ENCODE measurements at places on chromosomes 4 and X. TPM values are rescaled to one million over a fixed set of nuclear protein-coding genes. Genes with fewer than 3 reads are reported as not detected.

USP26 gene
- not detected for total RNA-seq

TMEM255A gene
- total RNA-seq: 3.3 TPM

ALB gene
- 17.7 TPM for total RNA-seq

GAGE12J gene
- total RNA-seq: not detected

DNA sequence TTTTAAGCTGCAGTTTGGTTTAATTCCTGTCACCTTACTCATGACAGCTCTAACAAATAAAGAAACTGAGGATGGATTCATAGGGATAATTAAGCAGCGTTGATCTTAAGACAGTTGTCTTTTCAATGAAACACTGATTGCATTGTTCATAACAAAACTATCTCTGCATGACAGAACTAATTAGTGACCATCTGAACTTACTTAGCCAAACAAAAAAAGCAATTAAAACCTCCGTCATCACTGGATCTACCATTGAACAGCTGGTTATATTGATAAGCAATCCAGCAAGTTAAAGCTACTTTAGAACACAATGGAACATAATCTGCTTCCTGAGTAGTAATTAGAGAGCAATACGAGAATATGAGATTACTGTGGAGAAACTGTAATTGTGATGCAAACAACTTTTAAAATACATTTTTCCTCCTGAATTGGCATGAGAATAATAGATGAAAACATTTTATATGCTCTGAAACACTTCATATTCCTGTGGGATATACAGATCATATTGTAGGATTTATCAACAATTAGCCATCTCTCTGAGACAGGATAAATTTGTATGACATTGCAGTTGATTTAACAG is 2576.8 kb downstream of the PCDH7 start:
- H3K4me1 ChIP-seq: no peaks in the 10 kb centered on the region
- H3K27me3 ChIP-seq: no peaks in the 10 kb centered on the region
- H3K36me3 ChIP-seq: no peaks in the 10 kb centered on the region
- H3K4me3 ChIP-seq: no peak overlapping the region
- no peak for DNase-seq
- no peak overlapping the region for H3K27ac ChIP-seq

- no peak overlapping the region for H3K27ac ChIP-seq
- no peaks in the 10 kb centered on the region for H3K4me1 ChIP-seq
- H3K4me3 ChIP-seq: no peak overlapping the region
- H3K27me3 ChIP-seq: no peaks in the 10 kb centered on the region
Observed at GRCh38 chrX:15797707-15798106, 7.4 kb downstream of the ZRSR2 start.

DNA sequence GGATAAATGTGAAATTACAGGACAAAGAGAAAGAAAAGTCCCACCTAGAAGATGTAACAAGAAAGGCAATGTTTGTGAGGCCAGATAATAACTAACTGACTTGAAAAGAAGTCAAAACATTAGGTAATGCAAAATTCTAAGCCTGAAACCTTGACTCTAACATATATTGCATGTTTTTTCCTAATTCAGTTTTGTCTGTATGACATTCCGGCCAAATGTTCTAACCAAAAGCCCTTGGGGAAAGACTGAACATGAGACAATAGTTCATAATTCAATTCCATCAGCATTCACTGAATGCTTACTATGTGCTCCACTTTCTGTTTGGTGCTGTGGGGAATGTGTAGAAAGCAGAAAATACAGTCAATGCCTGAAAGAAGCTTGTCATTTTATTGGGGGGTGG is 84.8 kb upstream of the PLAC1 start:
- peak; percentile 95 for DNase-seq
- peaks cover 9% of the 10 kb centered on the region for H3K27me3 ChIP-seq
- H3K4me1 ChIP-seq: peaks cover 33% of the 10 kb centered on the region
- H3K27ac ChIP-seq: peak overlapping the region; percentile 92
- H3K4me3 ChIP-seq: no peak overlapping the region

DNA sequence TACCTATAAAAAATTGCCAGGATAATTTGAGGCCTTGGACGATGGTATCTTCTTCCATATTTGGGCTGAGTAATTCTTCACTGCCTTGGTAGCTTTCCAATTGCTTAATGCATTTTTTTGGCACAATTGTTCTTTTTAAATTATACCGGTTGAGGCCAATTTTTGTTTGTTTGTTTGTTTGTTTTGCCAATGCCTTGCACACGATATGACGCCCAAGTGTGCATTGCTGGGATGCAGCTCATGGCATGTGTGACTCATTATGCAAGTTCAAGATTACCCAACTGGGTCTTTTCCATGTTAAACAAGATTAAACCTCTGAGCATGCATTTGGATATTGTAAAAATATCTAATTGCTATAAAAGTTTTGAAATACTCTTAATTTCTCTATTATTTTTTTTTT is 71.1 kb upstream of the KCNIP4 start:
- H3K27me3 ChIP-seq: no peaks in the 10 kb centered on the region
- no peaks in the 10 kb centered on the region for H3K36me3 ChIP-seq
- no peak for DNase-seq
- no peaks in the 10 kb centered on the region for H3K4me1 ChIP-seq
- H3K27ac ChIP-seq: no peak overlapping the region

DNA sequence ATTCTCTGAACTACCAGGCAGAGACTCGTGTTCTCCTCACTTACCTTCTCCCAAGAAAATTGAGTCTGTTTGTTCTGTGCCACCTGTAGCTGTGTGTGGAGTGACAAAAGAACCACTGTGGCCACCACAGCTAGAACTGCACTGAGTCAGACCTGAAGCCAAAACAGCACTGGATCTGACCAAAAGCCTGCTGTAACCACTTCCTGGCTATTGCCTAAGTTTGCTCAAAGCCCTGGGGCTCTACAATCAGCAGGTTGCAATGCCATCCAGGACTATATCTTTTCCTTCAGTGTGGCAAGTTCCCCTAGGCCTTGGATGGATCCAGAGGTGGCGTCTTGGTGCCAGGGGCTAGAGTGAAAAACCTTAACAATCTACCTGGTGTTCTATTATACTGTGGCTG is 449.1 kb downstream of the FAM133A start:
- H3K36me3 ChIP-seq: no peaks in the 10 kb centered on the region
- no peak for DNase-seq
- no peak overlapping the region for H3K27ac ChIP-seq
- H3K27me3 ChIP-seq: peaks cover 9% of the 10 kb centered on the region

DNA sequence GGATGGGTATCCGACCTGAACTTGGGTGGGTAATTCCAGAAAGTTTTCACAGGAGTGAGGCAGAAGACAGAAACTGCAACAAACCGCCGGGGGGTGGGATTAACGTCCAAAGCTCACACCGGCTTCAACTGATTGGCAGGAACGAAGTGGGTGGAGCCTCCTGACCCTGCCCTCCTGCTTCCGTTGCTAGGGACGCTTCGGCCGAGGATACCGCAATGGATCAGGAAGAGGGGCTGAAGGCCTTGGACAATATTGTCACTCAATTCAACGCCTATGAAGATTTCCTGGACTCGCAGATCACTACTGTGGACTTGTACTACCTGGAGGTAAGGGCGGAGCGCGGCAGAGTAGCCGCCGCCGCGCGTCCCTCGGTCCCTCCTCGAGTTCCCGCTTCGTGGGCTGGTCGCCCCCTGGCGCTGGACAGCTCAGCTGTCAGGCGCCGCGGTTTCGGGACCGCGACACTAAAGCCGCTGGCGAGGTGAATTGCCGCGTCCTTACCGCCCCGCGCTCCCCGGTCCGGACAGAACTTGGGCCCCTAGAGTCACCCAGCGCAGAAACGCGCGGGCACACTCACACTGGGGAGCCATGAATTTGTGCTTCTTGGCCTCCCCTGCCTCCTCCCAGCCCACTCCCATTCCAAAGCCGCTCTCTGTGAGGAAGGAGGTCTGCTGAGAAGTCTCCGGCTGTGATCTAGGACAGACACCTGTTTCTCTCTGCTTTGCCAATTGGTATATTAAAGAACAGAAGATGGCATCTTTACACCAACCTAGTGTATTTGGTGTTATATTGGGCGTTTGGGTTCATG is at the start of gene CFAP299:
Gene CFAP299 (plus strand): TSS at position 177 of the 805 bp plus-strand sequence.
- peak; percentile 92 for DNase-seq
- peaks cover 5% of the 10 kb centered on the region for H3K4me1 ChIP-seq
- H3K27ac ChIP-seq: no peak within 1 kb of the TSS
- H3K4me3 ChIP-seq: peak within 1 kb of the TSS; percentile 59

DNA sequence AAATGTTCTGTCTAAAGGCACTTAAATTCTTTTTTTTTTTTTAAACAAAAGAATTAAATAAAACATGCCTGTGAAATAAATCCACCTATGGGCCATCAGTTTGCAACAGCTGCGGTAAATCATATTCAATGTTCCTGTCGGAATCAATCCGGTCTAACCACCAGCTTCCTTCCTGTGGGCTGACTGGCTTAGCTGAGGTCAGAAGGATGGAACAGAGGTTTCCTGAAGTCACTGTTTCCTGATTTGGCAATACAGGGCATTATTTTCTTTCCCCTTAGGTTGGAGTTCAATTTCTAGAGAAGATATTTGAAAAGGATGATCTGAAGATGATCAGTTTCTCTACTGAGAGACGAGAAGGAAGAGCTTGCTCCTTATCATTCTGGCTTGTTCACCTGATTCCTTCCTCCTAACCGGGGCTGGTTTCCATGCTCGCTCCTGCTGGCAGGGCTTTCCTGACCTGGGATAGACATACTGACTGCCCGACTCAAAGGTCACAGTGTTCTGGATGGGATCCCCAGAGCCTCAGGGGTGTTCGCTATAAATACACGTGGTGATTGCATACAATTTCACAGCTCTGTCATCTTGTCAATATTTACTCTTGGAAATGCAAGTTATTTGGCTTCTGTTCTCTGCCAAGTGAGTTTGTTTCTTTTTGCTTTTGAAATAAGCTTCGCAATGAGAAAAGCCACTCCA is 21.7 kb downstream of the PDLIM3 start:
- DNase-seq: peak; percentile 41
- H3K27me3 ChIP-seq: no peaks in the 10 kb centered on the region
- peak overlapping the region; percentile 2 for H3K27ac ChIP-seq

GRCh38 chr4:183321516-183321915 is 710 bp downstream of the CLDN24 start:
- no peak overlapping the region for H3K4me3 ChIP-seq
- no peaks in the 10 kb centered on the region for H3K27me3 ChIP-seq
- no peaks in the 10 kb centered on the region for H3K4me1 ChIP-seq
- peaks cover 3% of the 10 kb centered on the region for H3K36me3 ChIP-seq
- no peak for DNase-seq
- H3K27ac ChIP-seq: no peak overlapping the region

- no peak overlapping the region for H3K27ac ChIP-seq
- H3K36me3 ChIP-seq: no peaks in the 10 kb centered on the region
- no peak overlapping the region for H3K4me3 ChIP-seq
- peaks cover 5% of the 10 kb centered on the region for H3K4me1 ChIP-seq
- H3K27me3 ChIP-seq: peaks cover 21% of the 10 kb centered on the region
Observed at GRCh38 chrX:136158685-136159084, 11.4 kb downstream of the FHL1 start.

GRCh38 chr4:184825141-184825895 is 450 bp downstream of the ACSL1 start:
- H3K36me3 ChIP-seq: no peaks in the 10 kb centered on the region
- H3K4me1 ChIP-seq: peaks cover 9% of the 10 kb centered on the region
- H3K27me3 ChIP-seq: peaks cover 20% of the 10 kb centered on the region
- no peak overlapping the region for H3K27ac ChIP-seq

- H3K36me3 ChIP-seq: no peaks in the 10 kb centered on the region
- H3K27me3 ChIP-seq: peaks cover 51% of the 10 kb centered on the region
- no peak overlapping the region for H3K4me3 ChIP-seq
- H3K4me1 ChIP-seq: peaks cover 17% of the 10 kb centered on the region
- no peak overlapping the region for H3K27ac ChIP-seq
Observed at GRCh38 chr4:7389101-7389701, 45.5 kb downstream of the PSAPL1 start.

GRCh38 chr4:52997132-52997416 is 135.0 kb downstream of the RASL11B start:
- no peak overlapping the region for H3K4me3 ChIP-seq
- H3K27ac ChIP-seq: peak overlapping the region; percentile 44
- no peak for DNase-seq
- no peaks in the 10 kb centered on the region for H3K36me3 ChIP-seq

DNA sequence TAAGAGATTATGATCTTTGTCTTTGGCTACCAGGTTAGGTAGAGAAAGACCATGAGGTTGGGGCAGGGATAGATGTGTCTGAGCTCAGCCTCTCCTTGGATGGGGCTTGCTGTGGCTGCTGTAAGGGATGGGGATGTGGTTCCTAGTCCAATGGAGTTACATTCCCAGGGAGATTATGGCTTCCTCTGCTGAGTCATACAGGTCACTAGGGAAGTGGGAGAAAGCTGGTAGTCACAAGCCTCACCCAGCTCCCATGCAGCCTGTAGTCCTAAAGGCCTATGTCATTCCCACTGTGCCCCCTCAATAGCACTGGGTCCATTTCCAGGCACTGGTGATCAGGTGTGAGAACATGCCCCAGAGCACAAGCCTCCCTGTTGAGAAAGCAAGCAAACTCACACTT is 70.6 kb upstream of the CENPE start:
- H3K27ac ChIP-seq: no peak overlapping the region
- no peak for DNase-seq
- no peaks in the 10 kb centered on the region for H3K4me1 ChIP-seq
- no peak overlapping the region for H3K4me3 ChIP-seq
- no peaks in the 10 kb centered on the region for H3K36me3 ChIP-seq

DNA sequence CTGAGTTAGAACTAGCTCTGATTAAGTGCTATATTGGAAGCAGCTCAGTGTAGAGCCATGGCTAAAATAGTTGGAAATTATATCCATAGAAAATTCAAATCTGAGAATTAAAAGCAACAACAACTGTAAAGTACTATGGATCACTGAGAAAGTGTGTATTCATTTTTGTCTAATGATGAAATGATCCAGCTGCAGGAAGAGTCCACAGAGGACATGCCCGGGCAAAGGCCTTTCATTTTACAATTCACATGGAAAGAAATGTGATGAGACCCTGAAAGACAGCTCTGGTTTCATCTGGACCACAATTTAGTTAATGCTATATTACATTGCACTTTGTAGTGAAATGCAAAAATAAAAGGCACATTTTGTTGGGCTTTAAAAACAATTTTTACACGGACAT is 196.8 kb upstream of the FAT1 start:
- peak; percentile 57 for DNase-seq
- no peaks in the 10 kb centered on the region for H3K27me3 ChIP-seq
- no peak overlapping the region for H3K4me3 ChIP-seq
- no peak overlapping the region for H3K27ac ChIP-seq
- H3K4me1 ChIP-seq: no peaks in the 10 kb centered on the region

DNA sequence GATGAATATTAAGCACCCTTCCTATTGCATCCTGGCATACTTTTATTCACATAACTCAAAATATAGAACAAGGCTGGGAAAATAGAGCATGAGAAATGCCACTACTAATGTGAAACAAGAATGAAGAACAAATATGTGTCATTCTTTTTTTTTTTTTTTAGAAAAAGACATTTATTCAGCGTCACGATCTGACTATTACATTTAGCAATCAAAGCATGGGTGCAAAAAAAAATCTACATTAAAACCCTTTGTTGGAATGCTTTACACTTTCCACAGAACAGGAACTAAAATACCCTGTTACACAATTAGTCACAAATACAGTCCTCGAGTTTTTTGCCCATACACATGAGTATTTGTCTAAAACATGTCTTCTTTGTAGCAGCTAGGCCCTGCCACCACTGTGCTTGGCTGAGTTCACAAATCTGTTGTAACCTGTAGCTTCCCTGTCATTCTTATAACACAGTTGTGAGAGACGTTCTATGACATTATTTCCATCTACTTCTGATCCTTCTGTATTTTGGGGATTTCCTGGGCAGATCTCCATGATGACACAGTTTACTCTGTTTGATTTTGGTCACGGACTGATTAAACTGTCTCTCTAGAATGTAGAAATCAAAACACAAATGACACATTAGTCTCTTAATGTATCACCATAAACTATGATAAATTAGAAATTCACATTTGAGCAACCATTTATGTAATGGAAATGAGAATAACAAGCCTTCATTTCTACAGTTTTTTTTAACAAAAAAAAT is 9.4 kb upstream of the TET2 start:
- H3K27ac ChIP-seq: no peak overlapping the region
- H3K4me1 ChIP-seq: no peaks in the 10 kb centered on the region
- no peaks in the 10 kb centered on the region for H3K27me3 ChIP-seq
- no peaks in the 10 kb centered on the region for H3K36me3 ChIP-seq
